ENCODE measurements at places on chromosomes 2 and 18.

- no peak for DNase-seq
Observed at GRCh38 chr2:134706587-134707329, 12.0 kb downstream of the TMEM163 start.

GRCh38 chr18:26631135-26631534, 82.8 kb upstream of the KCTD1 start:
- no peak for DNase-seq

GRCh38 chr2:55047677-55048299, 2.5 kb downstream of the RTN4 start:
- DNase-seq: no peak

GRCh38 chr2:72139874-72140620, 7.6 kb downstream of the CYP26B1 start:
- DNase-seq: peak; percentile 13

DNA sequence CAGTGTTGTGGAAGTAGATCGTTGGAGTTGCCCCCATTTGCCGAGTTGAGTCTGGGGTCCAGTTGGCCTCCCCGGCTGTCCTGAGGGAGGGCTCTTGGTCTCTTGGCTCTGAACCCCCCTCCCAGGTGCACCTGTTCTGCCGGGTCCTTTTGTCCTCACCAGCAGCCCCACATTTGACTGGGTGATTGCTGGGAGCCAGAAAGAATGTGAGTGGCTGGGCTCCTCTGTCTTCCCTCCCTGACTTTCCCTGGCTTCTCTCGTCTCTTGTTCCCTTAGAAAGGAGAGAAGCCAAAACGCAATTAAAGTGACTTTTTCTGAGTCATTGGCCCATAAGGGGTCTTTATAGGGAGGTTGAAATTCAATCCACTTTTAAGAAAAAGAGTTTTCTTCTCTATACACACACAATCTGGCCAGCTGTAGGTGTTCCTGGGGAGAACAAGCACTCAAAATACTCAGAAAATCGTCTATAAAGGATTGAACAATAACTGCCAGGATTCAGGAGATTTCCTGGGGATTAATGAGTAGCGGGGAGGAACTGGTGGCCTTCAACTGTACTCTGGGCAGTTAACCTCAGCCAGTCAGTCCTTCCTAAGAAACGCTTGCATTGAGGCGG, 131.0 kb downstream of the TMEM182 start:
- no peak for DNase-seq
